Suppressor macrophage (primary cell): ENCODE measurements at places on chromosomes 6 and 20.

DNA sequence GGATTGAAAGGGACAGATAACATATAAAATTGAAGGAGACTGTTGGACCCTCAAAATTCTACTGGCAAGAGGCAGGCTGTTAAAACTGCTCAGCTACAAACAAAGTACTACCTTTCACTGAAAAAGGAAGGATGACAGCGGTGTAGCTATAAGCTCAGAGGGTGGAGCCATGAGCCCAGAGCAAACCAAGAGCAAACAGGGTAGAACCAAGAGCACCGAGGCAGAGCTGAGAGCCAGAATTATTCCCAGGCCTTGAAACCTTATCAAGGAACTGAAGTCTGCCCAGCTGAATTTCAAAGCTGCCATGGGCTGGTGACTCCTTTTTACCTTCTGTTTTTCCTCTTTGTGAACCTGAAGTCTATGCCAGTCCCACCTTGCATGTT, 74.7 kb upstream of the SLC4A11 start:
- peak; percentile 23 for DNase-seq

DNA sequence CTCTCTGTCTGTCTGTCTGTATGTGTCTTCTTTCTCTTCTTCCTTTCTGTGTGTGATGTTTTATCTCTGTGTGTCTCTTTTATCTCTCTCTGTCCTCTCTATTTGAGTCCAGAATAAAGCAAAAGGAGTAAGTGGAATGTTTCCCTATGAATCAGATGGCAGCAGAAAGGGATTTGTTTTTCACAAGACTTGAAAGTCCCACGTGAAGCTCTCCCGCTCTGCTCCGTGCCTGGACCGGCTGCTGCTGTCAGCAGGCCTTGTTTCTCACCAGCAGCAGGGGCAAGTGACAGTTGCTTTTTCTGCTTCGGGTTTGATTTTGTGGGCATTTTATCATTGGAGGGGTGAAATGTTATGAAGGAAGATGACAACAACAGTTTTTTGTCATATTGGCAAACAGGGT, 212.7 kb downstream of the PACRG start:
- DNase-seq: no peak

DNA sequence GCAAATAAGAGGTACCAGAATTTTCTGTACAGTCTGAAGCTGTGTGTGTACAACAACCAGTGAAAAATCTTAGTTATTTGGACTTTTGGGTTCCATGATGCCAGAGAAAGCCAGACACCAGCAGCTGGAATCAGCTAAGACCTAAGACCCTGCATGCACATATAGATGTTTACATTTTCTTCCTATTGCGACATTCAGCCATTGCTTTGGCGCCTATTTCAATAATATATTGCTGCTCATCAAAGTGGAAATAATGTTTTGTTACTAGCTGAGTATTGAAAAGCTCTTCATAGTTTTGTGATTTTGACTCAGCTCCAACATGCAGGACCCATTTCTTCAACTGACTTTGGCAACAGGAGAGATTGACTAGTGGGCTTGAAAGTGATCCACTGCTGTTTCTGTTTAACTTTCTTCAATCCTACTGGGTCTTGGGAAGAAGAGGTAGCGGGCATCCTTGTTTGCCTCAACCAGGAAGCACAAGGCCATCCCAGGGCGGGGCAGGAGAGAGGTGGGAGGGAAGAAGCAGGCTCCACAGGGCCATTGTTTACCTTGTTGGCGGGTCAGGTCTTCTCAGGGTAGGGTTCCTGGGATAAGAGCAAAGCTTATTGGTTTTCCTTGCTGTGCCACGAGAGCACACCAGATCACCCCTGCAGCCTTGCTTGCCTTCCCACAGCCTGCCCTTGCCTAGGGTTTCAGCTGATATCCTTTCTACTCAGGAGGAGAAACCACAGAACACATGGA, 101.3 kb upstream of the ESR1 start:
- no peak for DNase-seq

GRCh38 chr6:113632220-113632864, 224.8 kb upstream of the MARCKS start:
- peak; percentile 95 for DNase-seq

- no peak for DNase-seq
Measured at GRCh38 chr6:50455029-50455428, 258.3 kb upstream of the TFAP2D start.
